ENCODE measurements at places on chromosomes 6 and 20.

- DNase-seq: peak; percentile 38
Observed at GRCh38 chr6:105902401-105903031, 183.6 kb upstream of the PRDM1 start.

- DNase-seq: peak; percentile 91
Observed at GRCh38 chr6:19472153-19472552, 365.0 kb upstream of the ID4 start.

GRCh38 chr6:92538926-92539325, 880.4 kb downstream of the EPHA7 start:
- DNase-seq: no peak

- DNase-seq: no peak
Observed at GRCh38 chr6:166563805-166564204, 22.7 kb downstream of the RAMACL start.

DNA sequence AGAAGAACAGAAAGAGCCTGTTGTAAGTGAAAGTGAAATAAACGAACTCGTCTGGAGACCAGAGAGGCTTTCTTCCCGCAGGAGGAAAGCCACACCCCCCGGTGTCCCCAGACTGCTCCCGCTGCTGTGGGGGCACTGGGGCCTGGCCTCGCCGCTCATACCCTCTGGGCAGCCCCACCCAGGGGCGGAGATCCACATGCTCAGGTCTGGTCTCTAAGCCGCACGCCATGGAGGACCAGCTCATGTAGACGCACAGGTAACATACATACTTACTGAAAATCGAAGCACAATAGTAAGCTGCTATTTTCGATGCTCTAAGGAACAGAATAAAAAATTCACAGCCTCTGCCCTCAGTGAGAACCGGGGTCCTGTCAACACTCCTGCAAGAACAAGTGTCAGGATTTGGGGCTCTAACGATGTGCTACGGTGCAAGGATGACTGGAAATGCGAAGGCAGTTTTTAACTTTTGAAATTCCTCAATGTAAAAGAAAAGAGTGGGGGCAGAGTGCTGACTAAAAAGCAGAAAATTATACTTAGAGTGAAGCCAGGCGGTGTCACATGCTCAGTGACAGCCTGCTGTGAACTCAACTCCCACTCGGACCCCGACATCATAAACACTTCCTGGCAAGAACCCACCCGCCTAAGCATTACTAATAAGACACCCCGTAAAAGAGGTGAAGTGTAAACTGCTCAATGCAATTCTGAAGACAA, 110.5 kb downstream of the IRF4 start:
- DNase-seq: no peak

- DNase-seq: peak; percentile 13
Observed at GRCh38 chr6:54981647-54982046, 135.1 kb downstream of the FAM83B start.

- no peak for DNase-seq
Observed at GRCh38 chr6:2744209-2744771, 6.4 kb downstream of the MYLK4 start.

GRCh38 chr6:47034926-47035325, 7.2 kb downstream of the ADGRF1 start:
- peak; percentile 79 for DNase-seq

- no peak for DNase-seq
Observed at GRCh38 chr6:15153191-15153590, 92.7 kb upstream of the JARID2 start.

DNA sequence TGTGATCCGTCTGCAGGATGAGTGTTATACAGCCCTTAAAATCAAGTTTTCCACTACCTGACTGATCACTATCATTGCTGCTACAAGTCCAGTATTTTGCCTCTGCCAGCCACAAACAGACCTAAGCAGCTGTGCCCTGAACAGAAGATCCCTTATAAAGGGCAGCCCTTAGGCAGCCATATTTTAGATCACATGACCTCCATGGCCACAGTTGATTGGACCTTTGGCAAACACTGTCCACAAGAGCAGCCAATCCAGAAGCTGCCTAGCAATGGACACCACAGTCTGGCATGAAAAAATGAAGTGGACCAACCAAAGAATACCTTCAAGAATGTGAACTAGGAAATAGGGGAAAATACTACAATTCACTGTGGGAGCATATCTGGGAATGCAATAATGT, 50.8 kb downstream of the MC3R start:
- no peak for DNase-seq

GRCh38 chr6:89679215-89680120, 40.9 kb upstream of the LYRM2 start:
- DNase-seq: no peak

DNA sequence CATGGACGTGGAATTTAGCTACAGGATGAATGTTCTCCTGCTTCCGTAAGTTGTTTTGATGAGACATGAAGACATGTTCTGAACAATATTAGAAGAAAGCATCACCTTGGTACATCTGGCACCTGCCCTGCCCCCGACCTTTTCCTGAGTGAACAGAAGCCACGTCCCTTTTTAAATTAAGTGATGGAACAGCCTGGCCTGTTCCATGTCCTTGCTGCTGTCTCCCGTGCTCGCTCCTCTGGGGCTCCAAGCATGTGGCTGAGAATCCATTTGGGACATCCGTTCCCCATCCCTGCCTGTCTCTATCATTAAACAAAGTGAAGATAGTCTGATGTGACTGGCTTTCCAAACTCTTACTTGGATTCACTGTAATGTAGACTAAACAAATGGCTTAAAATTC, 36.4 kb downstream of the ERMARD start:
- DNase-seq: no peak

DNA sequence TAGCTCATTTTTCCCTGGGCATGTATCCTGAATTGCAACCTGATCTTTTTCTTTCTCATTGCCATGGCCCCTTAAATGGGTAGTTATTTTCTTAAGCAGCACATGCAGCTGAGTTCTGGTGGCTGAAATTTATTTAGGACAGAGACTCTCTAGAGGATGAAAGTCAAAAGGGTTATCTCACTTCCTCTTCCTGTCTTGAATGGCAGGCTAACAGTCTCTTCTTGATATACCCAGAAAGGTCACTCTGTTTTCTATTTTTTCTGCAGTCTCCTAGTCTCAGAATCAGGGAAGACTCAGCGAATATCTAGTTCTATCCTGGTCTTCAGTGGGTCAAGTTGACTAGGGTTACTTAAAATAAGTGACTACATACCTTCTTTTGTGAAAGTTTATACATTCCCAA, 243.3 kb downstream of the EPHA7 start:
- no peak for DNase-seq

DNA sequence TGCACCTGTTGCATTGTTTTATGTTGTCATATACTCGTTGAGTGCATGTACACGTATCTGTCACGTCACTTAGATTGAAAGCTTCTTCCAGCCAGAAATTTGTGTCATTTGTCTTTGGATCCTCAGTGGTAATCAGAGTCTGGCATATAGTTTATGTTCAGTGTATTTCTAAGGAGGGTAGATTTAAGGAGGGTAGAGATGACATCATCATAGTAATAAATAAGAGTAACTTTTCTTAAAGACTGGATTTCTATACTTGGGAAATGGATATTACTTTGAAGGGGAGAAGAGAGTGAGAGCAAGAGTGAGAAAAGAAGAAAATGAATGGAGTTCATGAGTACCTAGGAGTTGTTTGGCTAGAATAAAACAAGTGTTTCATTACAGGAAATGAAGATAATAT, 255.0 kb upstream of the SASH1 start:
- DNase-seq: no peak

Data from adipocyte (in vitro differentiated cells).